ENCODE measurements at places on chromosomes 5 and 9.

- no peak for DNase-seq
Measured at GRCh38 chr5:1874771-1875220, 7.9 kb downstream of the IRX4 start.

DNA sequence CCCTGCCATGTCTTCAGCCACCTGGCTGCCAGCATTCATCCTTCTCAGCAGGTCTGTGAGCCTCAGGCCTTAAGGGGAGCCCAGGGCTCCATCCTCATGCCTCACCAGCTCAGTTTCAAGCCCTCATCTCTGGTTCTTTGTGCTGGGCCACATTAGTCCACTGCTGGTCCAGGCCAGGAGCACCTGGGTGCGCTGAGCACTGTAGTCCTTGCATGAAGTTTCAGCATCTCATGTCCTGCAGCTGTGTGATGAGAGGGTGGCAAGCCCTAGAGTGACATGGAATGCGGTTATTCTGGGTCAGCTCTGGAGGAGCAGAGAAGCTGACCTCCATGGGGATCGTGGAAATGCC, 42.7 kb downstream of the COL5A1 start:
- DNase-seq = no peak

GRCh38 chr5:167030500-167031120, 1260.8 kb upstream of the WWC1 start:
- no peak for DNase-seq

GRCh38 chr5:126373375-126374108, 49.7 kb upstream of the GRAMD2B start:
- DNase-seq = no peak

DNA sequence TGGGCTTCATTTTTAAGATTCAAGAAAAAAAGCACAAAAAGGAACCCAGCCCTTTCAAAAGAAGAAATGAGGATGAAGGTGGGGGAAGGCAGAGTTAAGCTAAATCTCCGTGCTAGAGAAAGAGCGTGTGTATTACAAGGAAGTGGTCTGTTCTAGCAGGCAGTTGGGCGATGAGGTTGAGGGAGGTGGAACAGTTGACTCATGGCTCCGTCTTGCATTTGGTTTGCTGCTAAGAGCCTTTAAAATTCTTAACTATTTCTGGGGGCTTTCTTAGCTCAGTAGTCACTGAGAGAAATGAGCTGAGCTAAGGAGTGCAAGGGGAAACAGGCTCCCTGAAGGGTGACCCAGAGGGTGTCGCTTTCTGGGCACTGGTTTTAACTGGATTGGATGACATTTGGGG, 117.4 kb downstream of the GCNT1 start:
- peak; percentile 93 for DNase-seq

GRCh38 chr5:11973469-11973868, 69.2 kb upstream of the CTNND2 start:
- no peak for DNase-seq

DNA sequence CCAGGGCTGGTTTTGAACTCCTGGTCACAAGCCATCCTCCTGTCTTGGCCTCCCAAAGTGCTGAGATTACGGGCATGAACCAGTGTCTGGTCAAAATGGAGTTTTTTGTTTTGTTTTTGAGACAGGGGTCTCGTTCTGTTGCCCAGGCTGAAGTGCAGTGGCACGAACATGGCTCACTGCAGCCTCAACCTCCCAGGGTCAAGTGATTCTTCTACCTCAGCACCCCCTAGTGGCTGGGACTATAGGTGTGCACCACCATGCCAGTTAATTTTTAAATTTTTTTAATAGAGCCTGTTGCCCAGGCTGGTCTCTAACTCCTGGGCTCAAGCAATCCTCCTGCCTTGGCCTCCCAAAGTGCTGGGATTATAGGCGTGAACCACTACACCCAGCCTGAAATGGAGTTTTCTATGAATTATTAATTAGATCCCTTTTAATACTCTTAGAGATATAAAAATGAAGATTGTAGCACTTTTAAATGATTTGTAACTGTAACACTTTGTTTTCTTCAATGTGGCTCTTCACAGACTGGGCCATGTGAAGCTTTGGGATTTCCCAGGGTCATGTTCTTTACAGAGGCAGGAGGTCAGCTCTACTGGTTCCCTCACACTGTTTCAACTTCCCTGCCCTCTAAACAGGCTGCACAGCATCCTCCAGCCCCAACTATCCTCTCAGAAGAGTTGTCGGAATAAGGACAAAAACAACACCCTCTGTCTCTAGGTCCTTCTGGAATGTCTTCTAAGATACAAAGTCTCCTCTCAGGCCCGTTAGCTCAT, 32.7 kb upstream of the SPARC start:
- DNase-seq = peak; percentile 53

GRCh38 chr9:97307500-97308163, at the start of gene CCDC180:
Gene CCDC180, plus strand, starts transcription at chr9:97307659. Its CDS starts 405 bp downstream, at chr9:97308064.
- DNase-seq = no peak

- DNase-seq = peak; percentile 94
Measured at GRCh38 chr9:109912082-109912582, 132.1 kb downstream of the PALM2AKAP2 start.

GRCh38 chr9:108536836-108537601, 318.8 kb downstream of the ACTL7B start:
- DNase-seq = no peak

- DNase-seq = no peak
Measured at GRCh38 chr9:137972988-137973470, 95.4 kb downstream of the CACNA1B start.

GRCh38 chr5:180070756-180071530, 616 bp downstream of the RNF130 start:
- DNase-seq = peak; percentile 25

DNA sequence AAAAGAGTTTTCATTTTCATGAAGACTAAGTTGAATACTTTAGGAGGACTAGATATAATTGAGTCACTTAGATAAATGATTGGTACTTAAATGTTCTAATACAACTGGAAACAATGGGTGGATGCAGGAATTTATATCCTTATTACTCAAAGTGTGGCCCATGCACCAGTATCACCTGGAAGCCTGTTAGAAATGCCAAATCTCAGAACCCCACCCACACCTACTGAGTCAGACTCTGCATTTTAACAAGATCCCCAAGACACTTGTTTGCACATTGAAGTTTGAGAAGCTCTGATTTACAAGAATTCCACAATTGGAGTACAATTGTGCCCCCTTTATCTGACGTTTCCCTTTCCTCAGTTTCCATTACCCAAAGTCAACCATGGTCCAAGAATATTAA, 239.0 kb downstream of the AUH start:
- DNase-seq = no peak

DNA sequence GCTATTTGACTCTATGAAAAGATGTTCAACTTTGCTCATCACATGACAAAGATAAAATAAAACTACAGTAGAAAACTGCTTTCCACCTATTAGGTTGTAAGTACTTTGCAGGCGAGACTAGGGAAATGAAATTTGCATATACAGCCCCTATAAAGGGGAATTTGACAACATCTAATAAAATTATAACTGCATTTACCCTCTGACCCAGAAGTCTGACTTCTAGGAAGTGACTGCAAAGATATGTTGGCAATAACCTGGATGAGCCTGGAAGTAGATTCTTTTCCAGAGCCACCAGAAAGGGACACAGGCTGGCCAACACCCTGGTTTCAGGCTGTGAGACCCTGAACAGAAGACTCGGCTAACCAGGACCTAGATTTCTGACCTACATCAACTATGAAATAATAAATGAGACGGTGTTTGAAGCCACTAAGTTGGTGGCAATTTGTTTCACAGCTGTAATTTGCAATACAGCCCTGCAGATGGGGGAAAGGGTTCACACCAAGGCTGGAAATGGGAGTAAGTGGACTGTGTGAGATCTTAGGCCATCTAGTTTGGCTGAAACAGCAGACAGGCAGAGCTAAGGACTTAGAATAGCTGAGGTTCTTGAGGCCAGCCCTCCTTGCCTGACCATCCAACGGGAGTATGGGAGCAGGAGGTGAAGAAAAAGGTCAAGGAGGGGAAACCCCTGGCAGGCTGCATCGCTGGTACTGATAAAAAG, 106.6 kb downstream of the SIL1 start:
- peak; percentile 17 for DNase-seq

DNA sequence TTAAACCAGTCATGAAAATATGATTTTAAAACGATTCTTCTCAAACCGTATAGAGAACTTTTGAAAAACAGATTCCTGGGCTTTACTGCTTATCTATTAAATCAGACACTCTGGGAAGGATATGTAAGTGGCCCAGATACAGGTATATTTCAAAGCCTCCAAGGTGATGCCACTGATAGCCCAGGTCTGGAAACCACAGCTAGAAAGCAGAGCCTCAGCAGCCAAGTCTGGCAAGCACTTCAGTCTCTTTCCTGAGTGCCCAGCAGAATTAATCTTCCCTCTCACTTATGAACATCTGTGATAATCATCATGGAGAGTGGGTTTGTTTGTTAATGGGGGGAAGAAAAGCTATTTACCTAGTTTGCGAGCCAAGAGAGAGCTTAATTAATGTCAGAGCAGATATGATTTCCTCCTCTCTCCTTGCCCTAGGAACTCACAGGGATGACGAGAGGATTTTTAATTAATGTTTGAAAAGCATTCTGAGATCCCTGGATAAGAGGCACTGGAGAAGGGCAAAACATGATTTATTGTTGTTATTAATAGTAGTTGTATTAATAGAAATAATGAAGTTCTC, 368.4 kb downstream of the TLE1 start:
- no peak for DNase-seq

DNA sequence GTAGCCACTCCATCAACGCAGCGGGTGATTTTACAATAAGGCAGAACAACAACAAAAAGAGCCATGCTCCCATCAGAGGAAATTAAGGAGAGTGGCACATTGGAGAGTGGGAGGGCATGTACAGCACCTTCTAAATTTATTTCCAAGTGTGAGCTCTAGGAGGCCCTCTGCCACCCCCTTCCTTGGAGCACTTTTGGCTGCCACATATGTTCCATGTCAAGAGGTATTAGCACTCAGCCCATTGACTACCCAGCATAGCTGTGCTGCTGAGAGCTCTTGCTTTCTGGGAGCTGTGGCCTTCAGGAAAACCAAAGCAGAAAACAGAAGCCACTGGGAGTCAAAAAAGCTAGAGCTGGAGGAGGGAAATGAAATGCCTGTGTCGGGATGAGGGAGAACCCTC, 200.2 kb upstream of the PANK3 start:
- no peak for DNase-seq

DNA sequence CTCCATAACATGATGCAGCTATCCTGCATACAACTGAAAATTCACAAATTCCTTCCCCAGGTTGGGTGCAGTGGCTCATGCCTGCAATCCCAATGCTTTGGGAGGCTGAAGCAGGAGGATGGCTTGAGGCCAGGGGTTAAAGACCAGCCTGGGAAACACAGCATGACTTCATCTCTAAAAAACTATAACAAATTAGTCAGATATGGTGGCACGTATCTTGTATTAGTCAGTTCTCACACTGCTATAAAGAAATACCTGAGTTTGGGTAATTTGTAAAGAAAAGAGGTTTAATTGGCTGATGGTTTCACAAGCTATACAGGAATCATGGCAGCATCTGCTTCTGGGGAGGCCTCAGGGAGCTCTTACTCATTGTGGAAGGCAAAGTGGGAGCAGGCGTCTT, 56.4 kb upstream of the DAPK1 start:
- peak; percentile 77 for DNase-seq

DNA sequence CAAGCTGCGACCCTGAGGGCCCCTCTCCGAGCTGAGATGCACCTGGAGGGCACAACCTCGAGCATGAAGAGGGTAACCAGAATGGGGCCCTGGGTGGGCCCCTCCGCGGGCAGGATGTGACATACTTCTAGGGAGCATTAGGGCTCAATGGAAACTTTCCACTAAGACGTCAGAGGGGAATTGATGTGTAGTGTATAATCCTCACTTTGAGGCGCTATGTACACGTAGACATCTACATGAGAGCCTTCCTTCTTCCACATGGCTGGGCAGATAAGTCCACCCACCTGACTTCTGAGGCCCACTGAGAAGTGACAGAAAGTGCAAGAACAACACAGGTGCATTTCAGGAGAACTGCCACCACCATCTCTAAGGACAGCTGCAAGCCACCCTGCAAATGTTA, 61.0 kb downstream of the DAP start:
- no peak for DNase-seq

DNA sequence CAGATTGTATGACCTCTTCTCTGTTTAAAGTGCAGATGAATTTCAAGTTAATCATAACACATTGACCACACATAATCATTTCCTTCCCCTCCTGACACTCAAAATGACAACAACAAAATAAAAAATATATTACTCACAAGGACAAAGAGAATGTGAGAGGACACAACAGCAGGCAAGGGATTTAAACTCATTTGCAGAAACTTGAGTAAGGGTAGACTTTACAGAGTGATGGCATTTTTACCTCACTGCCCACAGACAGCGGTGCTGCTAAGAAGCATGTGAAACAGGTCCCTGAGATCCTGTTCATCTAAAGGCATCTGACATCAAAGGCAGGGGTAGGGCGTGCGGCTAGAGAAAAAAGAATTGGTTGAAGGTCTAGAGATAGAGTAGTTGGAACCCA, 99.0 kb downstream of the TRIM36 start:
- no peak for DNase-seq

- DNase-seq = no peak
Measured at GRCh38 chr5:146310540-146310939, 28.1 kb upstream of the POU4F3 start.

DNA sequence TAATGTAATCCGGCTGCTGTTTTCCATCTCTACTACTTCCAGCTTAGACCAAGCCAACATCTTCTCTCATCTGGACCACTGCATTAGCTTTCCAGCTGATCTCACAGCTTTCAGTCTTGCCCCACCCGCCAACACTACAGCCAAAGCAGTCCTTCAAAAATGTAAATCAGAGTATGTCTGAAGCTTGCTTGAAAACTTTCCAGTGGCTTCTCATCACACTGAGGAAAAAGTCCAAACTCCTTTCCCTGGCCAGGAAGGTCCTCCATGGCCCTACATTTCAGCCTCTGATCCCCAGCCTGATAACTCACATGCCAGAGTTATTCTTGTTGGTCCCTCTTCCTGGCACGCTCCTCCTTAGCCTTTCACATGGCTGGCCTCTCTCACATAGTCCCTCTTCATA, 38.5 kb downstream of the TTC1 start:
- DNase-seq = no peak

- DNase-seq = no peak
Measured at GRCh38 chr9:69028754-69029153, 6.8 kb upstream of the FXN start.

GRCh38 chr9:132673355-132673754, 3.1 kb downstream of the GTF3C4 start:
- peak; percentile 69 for DNase-seq

DNA sequence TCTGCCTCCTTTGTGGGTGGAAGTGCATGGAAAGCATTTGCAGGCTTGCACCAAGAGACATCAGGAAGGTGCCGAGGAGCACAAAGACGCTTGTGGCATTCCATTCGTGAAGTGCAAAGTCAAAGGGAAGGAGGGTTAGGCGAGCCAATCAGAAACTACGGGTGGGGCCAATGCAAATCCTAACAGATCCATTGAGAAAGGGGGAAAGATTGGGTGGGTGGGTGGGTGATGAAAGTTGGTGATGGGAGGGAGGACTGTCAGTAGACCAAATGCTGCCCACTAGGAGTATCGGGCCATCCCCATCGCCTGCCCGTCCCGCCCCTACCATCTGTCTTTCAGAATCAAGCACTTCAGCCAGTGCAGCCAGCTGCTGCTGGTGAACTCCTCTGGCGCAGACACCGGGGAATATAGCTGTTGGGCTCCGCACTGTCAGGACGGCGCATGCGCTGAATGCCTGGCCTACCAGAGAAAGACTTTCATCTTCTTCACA, 17.1 kb upstream of the ANXA6 start:
- DNase-seq = no peak
